ENCODE measurements at places on chromosomes 12 and 14.
A peak's percentile ranks its signal among the peaks of the same experiment; 100 is the strongest.

GRCh38 chr12:66627270-66627987 lies 51.4 kb downstream of the GRIP1 start:
- no peak for DNase-seq

GRCh38 chr14:35747379-35747778 lies 61.7 kb downstream of the RALGAPA1 start:
- DNase-seq: no peak

DNA sequence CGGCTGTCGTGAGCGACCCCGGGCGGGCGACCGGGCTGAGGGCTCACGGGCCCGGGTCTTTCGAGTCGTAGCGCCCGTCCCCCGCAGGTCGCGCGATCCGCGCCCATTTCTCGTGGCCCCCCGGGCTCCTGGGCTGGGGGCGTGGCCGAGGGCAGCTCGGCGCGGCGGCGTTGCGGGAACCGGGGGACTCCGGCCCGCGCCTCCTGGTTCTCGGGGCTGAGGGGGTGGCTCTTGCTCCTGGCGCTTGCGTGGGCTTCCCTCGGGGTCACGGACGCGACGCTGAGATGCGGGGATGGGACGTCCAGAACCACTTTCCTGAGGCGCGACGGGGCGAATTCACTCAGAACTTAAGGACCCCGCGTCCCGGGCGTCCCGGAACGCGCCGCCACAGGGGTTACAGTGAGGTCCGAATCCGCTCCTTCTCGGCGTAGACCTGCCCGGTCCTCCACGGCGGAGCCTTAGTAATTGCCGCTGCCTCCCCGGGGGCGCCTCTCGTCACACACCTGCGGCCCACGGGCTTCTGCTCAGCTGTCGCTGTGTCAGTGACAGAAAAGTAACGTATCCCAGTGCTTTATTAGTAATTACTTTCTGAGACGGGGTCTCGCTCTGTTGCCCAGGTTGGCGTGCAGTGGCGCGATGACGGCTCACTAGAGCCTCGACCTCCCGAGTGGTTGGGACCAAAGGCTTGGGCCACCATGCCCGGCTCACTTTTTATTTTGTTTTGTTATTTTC lies 606 bp downstream of the EP400 start:
- no peak for DNase-seq

DNA sequence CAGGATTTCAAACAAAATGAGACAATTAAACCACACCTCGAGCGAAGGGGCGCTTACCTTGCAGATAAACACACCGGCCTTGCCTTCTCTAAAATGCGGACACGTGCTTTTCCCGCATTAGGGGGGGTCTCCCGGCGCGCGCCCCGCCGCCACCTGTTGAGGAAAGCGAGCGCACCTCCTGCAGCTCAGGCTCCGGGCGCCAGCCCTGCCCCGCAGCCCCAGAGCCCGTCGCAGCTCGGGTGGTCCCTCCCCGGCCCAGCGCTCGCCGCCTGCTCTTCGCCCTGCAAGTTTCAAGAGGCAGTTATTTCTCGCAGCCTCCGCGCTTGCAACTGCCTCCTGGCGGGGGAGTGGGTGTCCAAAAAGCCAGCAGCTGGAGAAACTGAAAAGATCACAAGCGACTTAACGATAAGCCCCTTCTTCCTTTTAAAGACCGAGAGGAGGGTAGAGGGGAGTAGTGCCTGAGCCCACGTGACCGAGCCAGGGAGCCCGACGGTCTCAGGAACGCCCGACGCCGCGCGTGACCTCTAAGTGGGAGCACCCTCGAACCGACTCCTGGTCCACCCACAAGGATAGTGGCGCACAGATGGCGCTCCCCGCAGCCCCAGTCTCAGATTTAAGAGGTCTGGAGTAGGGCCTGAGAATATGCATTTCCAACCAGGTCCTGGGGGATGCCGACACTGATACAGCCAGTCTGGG lies at the start of gene ESR2:
TSS of gene ESR2 (minus strand) at position 396 of the 696 bp plus-strand sequence. CDS start 11,386 bp downstream, outside the sequence.
- DNase-seq: no peak

GRCh38 chr14:30521899-30522736 lies 36.8 kb upstream of the G2E3 start:
- DNase-seq: no peak

GRCh38 chr12:120642826-120643225 lies 2.4 kb downstream of the CABP1 start:
- no peak for DNase-seq

GRCh38 chr12:53652366-53652765 lies 23.5 kb downstream of the ATP5MC2 start:
- no peak for DNase-seq

DNA sequence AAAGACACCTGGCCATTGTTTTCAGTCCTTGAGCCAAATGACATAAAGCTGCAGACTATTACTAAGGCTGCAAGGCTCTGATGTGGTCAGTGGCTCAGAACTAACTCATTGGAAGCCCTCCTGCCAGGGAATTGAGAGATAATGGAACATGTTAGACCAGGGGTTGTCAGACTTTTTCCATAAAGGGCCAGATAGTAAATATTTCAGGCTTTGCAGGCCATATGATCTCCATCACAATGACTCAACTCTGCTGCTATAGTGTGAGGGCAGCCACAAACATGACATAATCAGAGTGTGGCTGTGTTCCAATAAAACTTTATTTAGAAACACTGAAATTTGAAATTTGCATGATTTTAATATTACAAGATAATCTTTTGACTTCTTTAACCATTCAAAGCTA lies 140.3 kb downstream of the TMEM30B start:
- peak; percentile 56 for DNase-seq

DNA sequence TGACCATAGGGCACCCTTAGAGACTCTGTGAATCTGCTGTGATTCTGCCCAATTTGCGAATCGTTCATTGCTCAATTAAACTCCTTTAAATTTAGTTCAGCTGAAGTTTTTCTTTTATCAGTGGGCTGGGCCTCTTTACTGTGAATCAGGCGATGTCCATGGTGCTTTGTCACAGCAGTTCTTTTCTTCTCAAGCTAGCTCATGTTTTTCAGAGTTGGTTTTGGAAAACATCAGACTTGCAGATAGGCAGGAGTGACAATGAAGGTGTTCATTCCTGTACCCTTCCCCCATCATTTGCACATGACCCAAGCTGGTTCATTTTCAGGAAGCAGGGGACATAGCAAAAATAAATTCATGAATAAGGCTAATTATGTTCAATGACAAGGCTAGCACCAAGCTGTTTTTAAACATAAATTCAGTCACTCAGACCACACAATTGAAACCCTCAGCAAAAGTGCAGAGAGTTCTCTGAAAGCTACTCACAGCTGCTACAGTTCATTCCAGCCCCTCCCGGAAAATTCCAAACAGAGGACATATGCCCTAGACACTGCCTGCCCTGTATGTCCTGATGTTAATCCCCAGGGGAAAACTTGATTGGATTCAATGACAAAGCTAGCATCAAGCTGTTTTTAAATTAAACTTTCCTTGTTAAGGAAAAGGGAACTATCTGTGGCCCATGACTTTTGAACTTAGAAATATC lies 383.3 kb downstream of the C12orf75 start:
- DNase-seq: no peak

Measured in RCC 7860 (cell line).